A549 treated with Hydrocortisone at 1 μM for 4 hours (cell line): ENCODE measurements at places on chromosomes 5 and 9. TPM values are rescaled to one million over a fixed set of nuclear protein-coding genes. Genes with fewer than 3 reads are reported as not detected.

FAM169A gene
- 3.6 to 8.2 TPM (median 6.8 TPM) in 5 replicates for total RNA-seq

PCDHGC5 gene
- 0.02 TPM in 1 of 5 replicates, not detected in the others for total RNA-seq

SPATA31E1 gene
- 0.02 TPM in 1 of 5 replicates, not detected in the others for total RNA-seq

TEK gene
- 0.09 to 0.15 TPM (median 0.12 TPM) in 5 replicates for total RNA-seq

OTP gene
- 0.03 to 0.16 TPM (median 0.13 TPM) in 5 replicates for total RNA-seq

HSPB3 gene
- total RNA-seq, result 0.23 TPM in 1 of 5 replicates, not detected in the others

THBS4 gene
- total RNA-seq, result 0.03 to 0.23 TPM (median 0.14 TPM) in 5 replicates

ANKH gene
- total RNA-seq, result 18.9 to 20.9 TPM (median 20.0 TPM) in 5 replicates

TTC23L gene
- 0.03 to 0.21 TPM (median 0.12 TPM) in 5 replicates for total RNA-seq

CBY3 gene
- total RNA-seq, result not detected in 5 replicates

CREBRF gene
- total RNA-seq, result 1.7 to 3.6 TPM (median 2.6 TPM) in 5 replicates

TNFSF8 gene
- not detected in 5 replicates for total RNA-seq

GOLGA1 gene
- 10.5 to 12.9 TPM (median 11.3 TPM) in 5 replicates for total RNA-seq

RGS14 gene
- total RNA-seq, result 3.0 to 5.8 TPM (median 5.6 TPM) in 5 replicates

ZCCHC10 gene
- 23.8 to 28.4 TPM (median 27.7 TPM) in 5 replicates for total RNA-seq

PNPLA7 gene
- total RNA-seq, result 0.54 to 0.80 TPM (median 0.71 TPM) in 5 replicates
